Large intestine (tissue), 12 donors: ENCODE measurements at places on chromosomes 5 and 9. TPM values are rescaled to one million over a fixed set of nuclear protein-coding genes. Genes with fewer than 3 reads are reported as not detected.

- DNase-seq: peak; percentile 30
These were observed 93.0 kb downstream of the FANCC start for GRCh38 chr9:95224376-95225019.

GRCh38 chr5:91357806-91358205 is 25.3 kb downstream of the ARRDC3 start:
- no peak for DNase-seq

DNA sequence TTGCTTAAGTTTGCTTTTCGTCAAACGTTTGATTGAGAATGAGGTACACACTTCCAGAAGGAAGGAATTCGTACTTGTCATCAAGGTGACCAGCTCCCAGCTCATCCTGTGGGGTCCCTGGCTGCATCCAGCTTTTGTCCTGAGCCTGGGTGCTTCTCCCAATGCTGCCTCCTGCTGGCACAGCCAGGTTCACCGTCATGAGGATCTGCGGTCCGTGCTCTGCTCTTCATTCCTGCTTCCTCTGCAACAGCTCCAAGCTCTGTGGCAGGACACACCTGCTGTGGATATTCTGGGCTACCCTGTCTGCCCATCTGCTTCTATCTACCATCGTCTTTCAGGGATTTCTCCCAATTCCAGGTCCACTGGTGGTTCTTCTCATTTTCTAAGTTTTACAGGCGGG is 13.3 kb upstream of the UBE2QL1 start:
- peak; percentile 15 for DNase-seq

DNA sequence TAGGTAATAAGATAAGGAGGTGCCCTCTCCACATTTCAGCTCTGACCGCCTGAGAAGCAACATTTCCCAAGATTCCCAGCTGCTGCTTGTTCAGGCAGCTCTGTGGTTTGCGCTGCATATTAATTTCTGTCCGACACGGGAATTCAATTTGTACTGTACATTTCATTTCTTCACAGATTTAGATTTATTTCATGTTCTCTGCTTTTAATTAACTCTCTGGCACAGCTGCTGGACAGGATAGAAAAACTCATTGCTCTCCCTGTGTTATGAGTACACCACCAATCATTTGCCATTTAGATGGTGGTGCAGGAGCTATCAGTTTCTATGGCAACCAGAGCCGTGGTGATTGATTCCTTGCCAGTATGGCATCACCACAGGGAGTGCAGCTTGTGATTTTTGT is 558.5 kb downstream of the DMRTA1 start:
- DNase-seq: no peak

GRCh38 chr9:92392690-92393089 is 11.7 kb downstream of the OGN start:
- no peak for DNase-seq

DNA sequence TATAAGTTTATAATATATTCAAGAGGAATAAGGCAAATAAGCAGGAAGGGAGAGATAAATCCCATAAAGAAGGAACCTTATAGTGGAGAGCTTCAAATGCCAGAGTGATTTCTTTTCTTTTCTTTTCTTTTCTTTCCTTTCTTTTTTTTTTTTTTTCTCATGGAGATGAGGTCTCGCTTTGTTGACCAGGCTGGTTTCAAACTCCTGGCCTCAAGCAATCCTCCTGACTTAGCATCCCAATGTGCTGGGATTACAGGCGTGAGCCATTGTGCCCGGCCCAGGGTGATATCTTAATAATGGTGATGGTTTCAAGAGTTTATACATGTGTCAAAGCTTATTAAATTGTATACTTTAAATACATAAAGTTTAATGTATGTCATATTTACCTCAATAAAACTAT is 19.6 kb upstream of the FOCAD start:
- DNase-seq: no peak

DNA sequence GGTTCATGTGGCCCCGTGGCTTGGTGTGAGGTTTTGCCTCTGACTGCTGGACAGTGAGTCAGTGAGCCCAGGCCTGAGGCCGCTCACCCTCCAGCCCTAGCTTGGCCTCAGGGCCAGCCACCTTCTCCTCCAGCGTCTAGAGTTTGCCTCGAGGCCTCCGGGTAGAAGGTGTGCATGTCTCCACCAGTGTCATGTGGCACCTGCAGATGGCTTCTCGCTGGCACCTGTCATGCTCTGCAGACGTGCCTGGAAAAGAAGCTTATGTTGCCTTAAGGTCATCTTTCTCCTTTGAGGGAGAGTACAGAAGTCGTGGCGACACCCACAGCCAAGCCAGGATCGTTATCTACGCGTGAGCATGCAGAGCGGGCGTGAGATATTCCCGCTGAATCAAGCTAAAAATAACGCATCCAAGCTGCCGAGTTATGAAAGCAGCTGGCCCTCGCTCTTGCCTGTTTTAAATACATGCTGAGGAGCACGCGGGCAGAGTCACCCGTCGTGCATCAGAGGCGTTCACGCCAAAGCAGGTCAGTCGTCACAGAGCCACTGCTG is 79.7 kb upstream of the FCN2 start:
- DNase-seq: no peak

GRCh38 chr5:40124367-40124766 is 555.3 kb upstream of the PTGER4 start:
- no peak for DNase-seq

DNA sequence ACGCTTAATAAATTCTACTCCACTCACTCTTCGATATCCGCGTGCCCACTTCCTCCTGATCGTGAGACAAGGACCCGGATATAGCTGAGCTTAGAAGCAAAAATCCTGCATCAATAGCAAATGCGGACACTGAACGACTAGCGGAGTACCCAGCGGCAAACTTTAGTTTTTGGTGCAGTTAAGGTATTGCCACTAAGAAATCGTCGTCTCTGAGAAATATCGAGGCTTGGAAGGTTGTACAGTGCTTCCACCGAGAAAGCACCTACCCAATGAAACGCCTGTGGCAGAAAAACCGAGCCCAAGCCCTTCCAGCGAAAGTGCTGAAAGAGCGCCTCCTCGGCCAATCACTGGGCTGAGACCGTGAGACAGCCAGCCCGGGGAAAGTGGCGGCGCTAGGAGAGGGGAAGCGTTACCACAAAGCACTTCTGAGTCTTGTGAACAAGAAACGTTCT is 32.2 kb downstream of the ANXA2R start:
- peak; percentile 75 for DNase-seq

DNA sequence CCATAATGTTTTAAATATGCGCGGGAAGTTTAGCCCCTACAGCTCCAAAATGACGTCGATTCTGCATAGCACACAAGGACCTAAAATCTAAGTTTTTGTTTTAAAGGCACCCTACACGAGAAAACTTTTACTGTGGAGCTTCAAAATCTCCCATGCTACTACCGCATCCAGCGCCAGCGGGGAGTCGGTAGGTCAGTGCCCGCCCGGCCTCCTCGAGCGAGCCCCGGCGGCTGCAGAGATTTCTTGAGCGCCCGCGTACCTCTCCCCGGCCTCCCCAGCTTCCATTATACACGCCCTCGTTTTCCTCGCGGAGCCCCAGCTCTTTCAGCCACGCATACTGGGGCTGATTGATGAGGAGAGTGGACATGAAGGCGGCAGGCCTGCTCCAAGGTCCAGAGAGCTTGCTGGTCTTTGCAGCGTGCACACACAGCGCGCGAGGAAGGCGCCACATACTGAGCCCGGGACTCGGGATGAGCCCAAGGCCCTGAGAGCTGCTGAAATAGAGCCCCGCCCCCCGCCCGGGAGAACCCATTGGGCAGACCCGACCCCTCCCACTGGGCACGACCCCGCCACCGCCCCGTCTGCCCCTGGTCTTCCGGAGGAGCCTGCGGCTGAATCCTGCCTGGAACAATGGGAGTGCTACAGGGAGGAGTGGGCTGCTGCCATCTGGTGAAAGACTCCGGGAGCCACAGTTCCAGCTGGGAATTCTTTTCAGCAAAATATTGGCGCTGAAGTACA is at the start of gene ALDH7A1:
ALDH7A1 (minus strand) TSS at position 472 of the 738 bp plus-strand sequence; CDS start at position 451, 21 bp downstream.
- peak; percentile 97 for DNase-seq

GRCh38 chr5:158381614-158382160 is 522.7 kb upstream of the CLINT1 start:
- DNase-seq: no peak

- no peak for DNase-seq
These were observed 6.8 kb downstream of the DAB2 start for GRCh38 chr5:39417979-39418378.

DNA sequence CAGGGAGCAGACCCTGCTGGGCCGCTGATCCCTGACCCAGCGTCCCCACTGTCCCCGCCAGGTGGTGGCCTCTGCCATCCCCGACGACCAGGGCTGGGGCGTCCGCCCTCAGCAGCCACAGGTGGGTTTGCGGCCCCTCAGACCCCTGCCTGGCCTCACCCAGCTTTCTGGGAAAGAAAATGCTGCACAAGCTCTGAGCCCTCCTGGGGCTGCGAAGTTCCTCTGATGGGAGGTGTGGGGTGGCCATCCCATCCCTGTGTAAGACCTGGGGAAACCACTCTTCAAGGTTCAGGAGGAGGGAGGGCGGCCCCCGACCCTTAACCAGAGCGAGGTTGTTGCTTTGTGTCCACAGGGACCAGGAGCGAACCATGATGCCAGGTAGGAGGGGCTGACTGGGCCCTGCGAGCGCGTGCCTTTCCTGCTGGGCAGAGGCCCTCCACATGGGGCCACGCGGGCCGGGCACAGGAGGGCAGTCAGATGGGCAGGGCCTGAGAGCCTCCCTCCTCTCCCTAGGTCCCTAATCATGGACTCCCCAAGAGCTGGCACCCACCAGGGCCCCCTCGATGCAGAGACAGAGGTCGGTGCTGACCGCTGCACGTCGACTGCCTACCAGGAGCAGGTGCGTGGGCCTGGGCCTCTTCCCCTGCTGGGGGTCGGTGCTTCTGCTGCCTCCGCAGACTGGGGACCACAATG is 7.7 kb downstream of the NOXA1 start:
- DNase-seq: no peak

- no peak for DNase-seq
These were observed 217.6 kb downstream of the NPR3 start for GRCh38 chr5:32928761-32929160.

GRCh38 chr5:170333161-170333910 is 35.8 kb upstream of the LCP2 start:
- no peak for DNase-seq

GRCh38 chr9:69027355-69028097 is 8.0 kb upstream of the FXN start:
- peak; percentile 23 for DNase-seq

- DNase-seq: no peak
These were observed 31.8 kb upstream of the FGF1 start for GRCh38 chr5:142717582-142718215.

GRCh38 chr9:106535439-106535838 is 327.5 kb upstream of the ZNF462 start:
- DNase-seq: no peak

GRCh38 chr9:99249619-99250018 is 27.5 kb downstream of the SEC61B start:
- no peak for DNase-seq

The TMEM161B gene
- 31.8 TPM for polyA plus RNA-seq

The MSX2 gene
- polyA plus RNA-seq: 1.7 TPM

The TICAM2 gene
- 2.9 TPM for polyA plus RNA-seq

The CDC20B gene
- 0.15 TPM for polyA plus RNA-seq

The FUT7 gene
- 0.69 TPM for polyA plus RNA-seq

The PRRC2B gene
- polyA plus RNA-seq: 132 TPM

The NMUR2 gene
- polyA plus RNA-seq: 0.75 TPM

The GAS1 gene
- polyA plus RNA-seq: 23.6 TPM
